Melanocyte of skin (primary cell): ENCODE measurements at places on chromosomes 1 and 21. TPM values are rescaled to one million over a fixed set of nuclear protein-coding genes. Genes with fewer than 3 reads are reported as not detected.

SLC25A34 gene
- total RNA-seq, result 0.73 and 1.0 TPM in 2 replicates

C1orf94 gene
- total RNA-seq, result not detected in 2 replicates

CCDC181 gene
- total RNA-seq, result 0.33 and 0.62 TPM in 2 replicates

LCE6A gene
- total RNA-seq, result not detected in 2 replicates

GABRD gene
- not detected in 2 replicates for total RNA-seq
